Activated T-helper 17 cell treated with anti-CD3 and anti-CD28 coated beads, Interleukin-2, amount 50 U/mL, for 72 hours (primary cell): ENCODE measurements at places on chromosomes 6 and 20. TPM values are rescaled to one million over a fixed set of nuclear protein-coding genes. Genes with fewer than 3 reads are reported as not detected.

Gene BPIFB1
- total RNA-seq = not detected

Gene UQCC2
- total RNA-seq = 65.5 TPM

Gene HAO1
- not detected for total RNA-seq

Gene ME1
- total RNA-seq = 0.32 TPM

Gene APOBEC2
- total RNA-seq = not detected

Gene SCUBE3
- not detected for total RNA-seq

Gene TENT5A
- 0.79 TPM for total RNA-seq

Gene GABRR1
- not detected for total RNA-seq

GRCh38 chr6:24064106-24064505 lies 61.9 kb upstream of the NRSN1 start:
- no peak for ATAC-seq

GRCh38 chr6:116866281-116866871 lies 10.7 kb upstream of the RFX6 start:
- ATAC-seq = no peak

DNA sequence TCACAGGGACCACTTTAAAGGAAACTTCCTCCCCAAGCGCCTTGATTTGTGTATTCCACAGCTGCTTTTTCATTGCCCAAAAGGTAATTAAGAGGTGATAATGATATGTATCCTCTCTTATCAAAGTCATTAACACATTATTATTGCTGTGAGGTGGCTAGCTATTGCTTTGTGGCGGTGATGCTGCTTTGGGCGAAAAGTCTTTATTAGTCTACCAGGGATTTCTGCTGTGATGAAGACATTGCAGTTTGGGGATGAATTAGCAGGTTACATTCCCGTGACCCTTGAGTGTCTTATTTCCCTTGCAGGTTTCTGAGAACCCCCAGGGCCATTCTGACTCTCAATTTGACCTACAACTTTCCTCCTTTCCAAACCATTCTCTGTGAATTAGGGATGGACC lies 143.4 kb upstream of the SOX4 start:
- ATAC-seq = no peak

- no peak for ATAC-seq
These were observed 417.7 kb upstream of the JAG1 start for GRCh38 chr20:11091511-11091910.

- no peak for ATAC-seq
These were observed 6.8 kb downstream of the TCF21 start for GRCh38 chr6:133895573-133896343.

GRCh38 chr6:14924126-14925024 lies 321.5 kb upstream of the JARID2 start:
- no peak for ATAC-seq

DNA sequence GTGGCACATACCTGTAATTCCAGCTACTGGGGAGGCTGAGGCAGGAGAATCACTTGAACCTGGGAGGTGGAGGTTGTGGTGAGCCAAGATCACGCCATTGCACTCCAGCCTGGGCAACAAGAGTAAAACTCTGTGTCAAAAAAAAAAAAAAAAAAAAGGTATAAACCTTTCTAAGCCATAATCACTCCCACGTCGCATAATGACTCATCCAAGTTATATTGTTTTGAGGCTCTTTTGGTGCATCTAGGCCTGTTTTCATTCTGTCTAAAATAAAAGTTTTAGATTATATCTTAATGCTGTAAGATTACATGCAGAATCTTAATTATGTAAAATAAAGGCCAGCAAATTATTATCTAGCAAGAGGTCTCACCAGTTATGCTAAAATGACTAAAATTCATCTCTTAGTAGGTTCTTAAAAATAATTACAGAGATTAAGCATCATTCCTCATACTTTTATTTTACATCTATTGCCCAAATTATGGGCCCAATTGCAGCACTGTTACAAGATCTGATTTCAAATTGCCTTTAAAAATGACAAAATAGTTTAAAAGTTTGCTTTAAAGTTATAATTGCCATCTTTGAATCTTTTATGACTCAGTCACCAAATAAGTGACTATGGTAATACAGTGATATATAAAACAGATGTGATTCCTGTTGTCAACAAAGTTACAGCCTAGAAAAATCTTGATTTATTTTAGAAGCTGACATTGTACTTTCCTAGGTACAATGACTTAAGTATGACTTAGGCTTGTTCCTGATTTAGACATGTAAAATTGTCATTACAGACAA lies 10.4 kb upstream of the SUMO4 start:
- peak; percentile 58 for ATAC-seq

DNA sequence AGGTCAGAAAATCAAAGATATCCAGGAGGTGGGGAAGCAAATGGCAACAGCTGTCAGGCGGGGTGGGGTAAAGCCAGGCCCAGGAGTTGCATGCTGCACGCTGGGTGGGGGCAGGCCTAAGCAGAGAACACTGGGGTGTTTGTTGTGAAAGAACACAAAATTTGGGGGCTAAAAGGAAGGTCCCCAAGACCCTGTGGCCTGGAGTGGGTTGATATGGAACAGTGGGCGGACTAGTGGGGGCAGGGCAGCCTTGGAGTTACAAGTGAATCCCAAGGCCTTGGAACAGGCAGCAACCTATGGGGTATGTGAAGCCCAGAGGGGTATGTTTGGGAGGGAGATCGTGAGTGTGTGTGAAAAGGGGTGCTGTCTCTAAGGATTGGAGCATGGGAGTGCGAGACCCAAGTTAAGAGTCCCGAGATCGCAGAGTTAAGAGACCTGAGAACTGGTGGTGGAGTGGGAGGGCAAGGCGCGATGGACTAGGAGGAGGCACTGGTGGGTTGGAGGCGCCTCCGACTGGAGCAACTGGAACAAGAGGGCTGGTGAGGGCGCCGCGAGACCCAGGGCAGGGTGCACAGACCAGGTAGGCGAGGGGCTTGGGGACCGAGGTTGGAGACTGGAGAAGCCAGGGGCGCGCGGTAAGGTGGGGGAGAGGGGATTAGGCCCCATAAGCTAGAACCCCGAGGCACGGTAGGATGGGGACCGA lies 658 bp downstream of the CUL7 start:
- peak; percentile 28 for ATAC-seq

GRCh38 chr6:89555031-89555430 lies 83.5 kb downstream of the LYRM2 start:
- no peak for ATAC-seq

DNA sequence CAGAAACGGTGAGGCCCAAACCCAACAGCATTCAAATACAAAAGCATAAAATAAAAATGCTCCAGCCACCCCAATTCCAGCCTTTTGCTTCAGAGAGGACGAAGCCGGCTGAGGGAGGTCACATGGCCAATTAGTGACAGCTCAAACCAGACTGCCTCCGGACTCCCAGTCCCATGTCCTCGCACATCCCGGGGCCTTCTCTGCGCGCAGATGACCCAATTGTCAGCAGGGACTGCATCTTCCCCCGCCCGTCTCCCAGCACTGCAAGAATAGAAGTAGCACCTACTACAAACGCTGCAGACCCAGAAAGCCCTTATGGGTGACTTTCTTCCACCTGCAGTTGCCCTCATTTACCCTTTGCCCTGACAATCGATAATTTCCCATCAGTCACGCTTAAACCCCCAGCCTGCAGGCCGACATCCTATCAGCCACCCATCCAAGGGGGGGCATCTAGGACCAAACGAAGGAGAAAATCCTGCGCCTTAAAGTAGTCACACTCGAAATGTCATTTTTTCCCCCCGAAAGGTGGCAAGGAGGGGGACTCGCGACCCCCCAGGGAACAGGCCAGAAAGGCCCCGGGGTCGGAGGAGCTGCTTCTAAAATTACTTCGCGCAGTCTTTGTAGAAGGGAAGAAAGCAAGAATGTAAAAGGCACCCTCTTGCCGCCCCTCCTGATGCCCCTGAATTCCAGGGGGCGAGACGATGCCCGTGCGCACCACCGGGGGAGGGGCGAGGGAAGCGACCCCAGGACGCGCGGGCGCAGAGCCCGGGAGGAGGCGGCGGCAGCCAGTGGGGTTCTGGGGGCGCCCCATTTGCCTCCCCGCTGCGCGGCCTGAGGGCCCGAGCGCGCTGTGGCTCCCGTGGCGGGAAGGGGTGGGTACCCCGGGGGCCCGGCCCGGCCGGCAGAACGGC lies 792 bp downstream of the SLC23A2 start:
- peak; percentile 59 for ATAC-seq

GRCh38 chr6:145214570-145214969 lies 520.8 kb downstream of the EPM2A start:
- no peak for ATAC-seq

DNA sequence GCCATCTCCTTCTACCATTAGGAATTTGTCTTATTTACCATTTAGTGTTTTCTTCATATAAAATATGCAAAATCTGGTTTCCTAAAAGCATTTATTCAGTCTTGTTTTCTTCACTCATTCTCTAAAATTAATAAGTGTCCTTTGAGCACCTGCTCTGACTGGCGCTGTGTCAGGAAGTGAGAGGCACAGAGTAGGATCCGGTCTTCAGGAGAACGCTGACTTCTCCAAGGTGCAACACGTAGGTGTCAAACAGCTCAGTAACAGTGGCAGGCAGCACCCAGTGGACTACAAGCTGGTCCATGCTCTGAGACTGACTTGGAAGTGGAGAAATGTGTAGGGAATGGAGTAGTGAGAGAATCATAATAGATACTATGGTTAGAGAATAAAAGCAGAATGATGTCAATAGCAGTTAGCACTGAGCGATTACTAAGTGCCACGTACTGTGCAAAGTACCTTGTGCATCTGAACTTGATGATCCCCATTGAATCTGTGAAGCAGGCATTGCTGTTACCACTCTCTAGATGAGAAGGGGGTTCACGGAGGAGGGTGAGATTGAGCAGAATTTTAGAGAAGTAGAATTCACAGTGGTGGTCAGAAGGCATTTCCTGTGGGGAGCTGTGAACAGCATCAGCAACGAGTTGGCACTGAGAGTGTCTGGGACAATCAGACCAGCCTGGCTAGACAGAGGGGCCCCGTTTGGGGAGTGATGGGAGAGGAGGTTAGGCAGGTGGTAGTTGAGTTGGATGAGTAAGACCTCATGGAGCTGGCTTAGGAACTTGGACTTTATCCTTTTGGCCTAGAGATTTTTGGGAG lies 569.8 kb downstream of the QKI start:
- no peak for ATAC-seq

DNA sequence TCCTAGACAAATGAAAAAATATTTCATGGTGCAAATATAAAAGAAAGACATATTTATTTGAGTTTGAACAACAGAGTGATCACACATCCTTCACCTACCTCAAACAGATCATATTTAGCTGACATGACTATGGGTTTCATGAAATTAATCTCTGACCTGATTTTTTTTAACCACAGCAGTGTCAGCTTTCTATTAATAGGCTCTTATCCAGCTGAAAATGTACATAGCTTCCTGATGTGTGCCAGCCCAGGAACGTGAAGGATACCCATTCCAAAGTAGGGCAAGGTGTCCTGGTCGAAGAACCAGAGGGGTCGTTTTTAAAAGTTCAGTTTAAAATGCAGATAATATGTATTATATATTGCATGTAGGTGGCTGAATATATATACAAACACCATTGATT lies 19.8 kb downstream of the TRDN start:
- no peak for ATAC-seq

- no peak for ATAC-seq
These were observed 29.9 kb downstream of the ID4 start for GRCh38 chr6:19866985-19867627.

DNA sequence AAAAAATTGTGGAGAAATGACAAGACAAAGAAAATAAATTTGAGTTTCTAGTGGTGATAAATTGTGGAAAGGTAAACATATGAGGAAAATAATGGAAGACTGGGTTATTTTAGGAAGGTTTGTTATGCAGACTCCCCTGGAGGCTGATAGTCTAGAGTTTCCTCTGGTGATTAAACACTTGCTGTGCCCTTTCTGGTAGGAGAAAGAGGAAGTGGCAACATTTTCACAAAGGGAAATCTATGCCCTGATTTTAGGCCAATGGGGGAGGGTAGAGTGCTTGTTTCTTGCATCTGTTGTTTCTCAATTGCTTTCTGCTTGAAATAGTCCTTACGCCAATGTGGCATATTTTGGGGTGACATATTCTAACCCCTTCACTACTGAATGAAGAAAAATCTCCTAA lies 129.1 kb upstream of the DOK5 start:
- ATAC-seq = no peak

DNA sequence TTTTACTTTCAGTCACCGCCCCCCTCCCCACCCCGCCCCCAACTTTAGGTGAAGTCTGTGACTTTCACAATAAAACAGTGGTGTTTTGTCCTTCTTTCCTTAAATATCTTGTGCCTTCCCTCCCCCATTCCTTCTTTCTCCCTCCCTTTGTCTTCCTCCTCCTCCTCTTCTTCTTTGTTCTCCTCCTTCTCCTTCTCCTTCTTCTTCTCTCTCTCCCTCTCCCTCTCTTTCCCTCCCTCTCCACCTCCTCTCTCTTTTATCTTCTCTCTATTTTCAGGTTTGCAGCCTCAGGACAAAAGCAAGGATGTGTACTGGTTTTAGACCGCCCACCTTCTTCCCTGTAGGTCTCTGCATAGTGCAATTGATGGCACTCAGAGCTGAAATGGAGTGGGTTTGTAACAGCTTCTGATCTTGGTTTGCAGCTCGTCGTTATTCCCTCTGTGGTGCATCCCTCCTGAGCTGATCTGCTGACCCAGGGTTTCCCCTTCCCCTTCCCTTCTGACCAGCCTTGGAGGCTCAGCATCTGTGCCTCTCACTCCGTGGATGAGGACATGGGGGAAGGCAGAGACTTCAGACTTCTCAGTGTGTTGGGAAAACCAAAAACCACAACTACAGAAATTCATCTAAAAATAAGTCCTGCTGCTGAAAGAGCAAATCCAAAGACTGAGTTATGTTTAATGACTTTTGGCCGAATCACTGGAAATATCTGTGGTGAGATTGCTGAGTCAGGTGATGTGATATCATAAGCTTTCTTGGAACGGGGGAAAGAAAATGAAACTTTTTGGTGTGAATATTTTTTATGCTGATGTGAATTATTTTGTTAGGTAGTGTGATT lies 6.9 kb downstream of the VGLL2 start:
- ATAC-seq = no peak

DNA sequence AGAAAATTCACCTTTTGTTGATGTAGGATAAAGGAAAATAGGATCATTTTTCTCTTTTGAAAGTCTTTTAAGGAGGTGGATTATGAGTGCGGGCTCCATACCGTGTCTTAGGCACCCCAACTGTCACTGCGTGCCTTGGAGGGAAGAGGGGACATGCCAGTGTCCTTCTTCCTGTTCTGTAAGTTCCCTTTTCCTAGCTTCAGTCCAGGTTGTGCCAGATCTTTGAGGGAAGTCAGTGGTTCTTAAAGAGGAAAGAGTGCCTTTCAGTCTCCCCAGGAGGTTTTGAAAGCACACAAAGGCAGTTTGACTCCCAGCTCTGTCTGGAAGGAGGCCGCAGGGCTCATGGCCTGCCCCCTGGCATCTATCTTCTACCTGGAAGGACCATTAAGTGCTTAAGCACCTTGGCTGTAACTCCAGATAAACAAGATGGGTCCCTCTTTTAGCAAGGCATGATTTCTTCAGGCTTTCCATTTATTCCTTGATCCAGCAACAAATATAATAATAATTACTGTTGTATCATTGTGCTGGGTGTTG lies 13.0 kb downstream of the EFCAB8 start:
- no peak for ATAC-seq

GRCh38 chr20:32625996-32626395 lies 40.9 kb upstream of the NOL4L start:
- ATAC-seq = no peak
